ENCODE measurements at places on chromosomes 1 and 21. TPM values are rescaled to one million over a fixed set of nuclear protein-coding genes. Genes with fewer than 3 reads are reported as not detected.

GRCh38 chr1:246450611-246451251 is 56.3 kb downstream of the SMYD3 start:
- peak; percentile 7 for DNase-seq

DNA sequence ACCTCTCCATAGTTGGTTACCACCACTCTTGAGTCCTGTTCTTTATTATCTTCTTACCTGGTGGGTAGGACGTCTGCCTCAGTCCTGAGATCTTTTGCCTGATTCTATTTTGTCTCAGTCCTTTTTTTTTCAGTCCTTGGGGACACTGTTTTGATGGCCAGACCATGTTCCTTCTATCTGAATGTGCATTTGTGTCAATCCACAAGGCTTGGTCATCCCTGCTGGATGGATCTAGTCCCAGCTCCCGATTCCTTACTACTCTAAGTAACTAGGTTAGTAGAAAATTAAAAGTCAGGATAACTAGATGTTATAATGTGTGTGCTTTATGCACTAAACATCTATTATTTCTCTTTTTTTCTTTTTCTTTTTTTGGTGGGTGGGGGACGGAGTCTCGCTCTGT is 28.1 kb upstream of the AK4 start:
- DNase-seq, result no peak

The SPRR2G gene
- not detected for total RNA-seq

The TIE1 gene
- total RNA-seq, result 0.31 TPM
